ENCODE measurements at places on chromosomes 3 and 15. TPM values are rescaled to one million over a fixed set of nuclear protein-coding genes. Genes with fewer than 3 reads are reported as not detected.

- no peak for DNase-seq
These were observed 134.2 kb upstream of the RAD18 start for GRCh38 chr3:9097495-9097894.

- DNase-seq, result no peak
These were observed 234.7 kb downstream of the CDIN1 start for GRCh38 chr15:36814105-36814504.

DNA sequence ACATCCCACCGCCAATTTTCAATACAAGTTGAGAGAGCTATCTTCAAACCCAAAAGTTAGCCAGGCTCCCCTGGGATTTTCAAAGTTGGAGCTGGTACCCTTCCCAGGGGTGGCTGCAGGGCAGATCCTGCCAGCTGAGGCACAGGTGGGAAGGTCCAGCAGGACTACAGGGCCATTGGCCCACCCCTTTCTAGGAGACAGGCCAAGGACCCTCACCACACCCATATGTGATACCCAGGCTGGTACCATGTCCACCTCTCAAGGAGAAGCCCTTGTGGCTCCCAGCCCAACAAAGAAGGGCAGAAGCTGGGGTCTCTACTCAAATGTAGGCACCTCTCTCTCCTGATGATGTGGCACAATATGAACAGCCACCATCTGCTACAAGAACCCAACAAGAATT lies 8.0 kb downstream of the POC1A start:
- no peak for DNase-seq

GRCh38 chr15:76338486-76339304 lies 2.1 kb downstream of the ISL2 start:
- no peak for DNase-seq

DNA sequence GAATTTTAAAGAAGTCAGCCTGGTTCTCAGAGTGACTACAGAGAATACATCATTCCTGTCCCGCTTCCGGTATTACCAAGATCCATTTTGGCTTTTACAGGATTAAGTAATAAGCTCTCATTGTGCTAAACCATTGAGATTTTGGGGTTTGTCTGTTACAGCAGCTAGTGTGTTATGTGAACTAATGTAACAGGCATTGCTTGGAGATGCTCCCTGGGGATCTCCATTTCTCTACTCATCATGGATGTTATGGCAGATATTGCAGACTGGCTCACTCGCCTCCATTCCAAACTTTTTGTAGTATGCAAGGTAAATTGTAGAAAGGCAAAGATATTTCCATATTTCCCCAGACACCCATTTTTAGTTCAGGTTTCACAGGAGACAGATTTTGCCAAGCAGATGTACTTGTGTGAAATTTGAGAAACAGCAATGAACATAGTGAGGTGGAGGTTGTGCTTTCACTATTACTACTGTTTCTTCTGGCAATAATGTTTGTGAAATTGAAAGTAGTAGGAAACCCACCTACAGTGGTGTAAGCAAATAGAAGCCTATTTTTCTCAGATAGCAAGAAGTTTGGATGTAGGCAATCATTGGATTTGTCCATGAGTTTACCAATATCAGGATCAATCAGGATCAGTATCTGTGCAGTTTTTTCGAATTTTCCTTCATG lies 177.1 kb upstream of the GALNT15 start:
- DNase-seq, result no peak

GRCh38 chr15:63986751-63987341 lies 59.4 kb downstream of the DAPK2 start:
- no peak for DNase-seq

DNA sequence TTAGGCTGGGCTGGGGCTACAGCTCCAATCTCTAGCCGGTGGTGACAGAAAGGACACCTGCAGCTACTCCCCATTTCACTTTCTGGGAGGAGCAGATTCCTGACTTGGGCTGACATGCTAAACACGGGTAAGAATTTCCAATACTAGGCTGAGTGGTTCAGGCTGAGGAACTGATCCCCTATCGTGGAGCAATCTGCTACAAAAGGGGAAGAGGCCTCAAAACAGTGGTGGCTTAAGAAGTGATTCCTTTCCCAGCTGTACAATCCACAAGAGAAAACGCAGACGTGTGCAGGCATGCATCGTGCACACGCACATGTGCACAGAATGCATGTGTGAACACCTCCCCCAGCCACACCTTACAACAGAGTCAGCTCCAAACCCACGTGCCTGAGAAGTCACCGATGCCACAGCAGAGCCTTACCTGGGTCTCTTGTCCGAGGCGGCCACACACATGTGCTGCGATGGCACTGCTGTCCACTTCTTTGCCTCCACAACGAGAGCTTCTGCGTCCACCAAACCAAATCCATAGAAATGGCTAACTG lies 86.7 kb upstream of the SNRPA1 start:
- DNase-seq, result no peak

- peak; percentile 4 for DNase-seq
These were observed 759 bp upstream of the TTBK2 start for GRCh38 chr15:42921342-42921731.

DNA sequence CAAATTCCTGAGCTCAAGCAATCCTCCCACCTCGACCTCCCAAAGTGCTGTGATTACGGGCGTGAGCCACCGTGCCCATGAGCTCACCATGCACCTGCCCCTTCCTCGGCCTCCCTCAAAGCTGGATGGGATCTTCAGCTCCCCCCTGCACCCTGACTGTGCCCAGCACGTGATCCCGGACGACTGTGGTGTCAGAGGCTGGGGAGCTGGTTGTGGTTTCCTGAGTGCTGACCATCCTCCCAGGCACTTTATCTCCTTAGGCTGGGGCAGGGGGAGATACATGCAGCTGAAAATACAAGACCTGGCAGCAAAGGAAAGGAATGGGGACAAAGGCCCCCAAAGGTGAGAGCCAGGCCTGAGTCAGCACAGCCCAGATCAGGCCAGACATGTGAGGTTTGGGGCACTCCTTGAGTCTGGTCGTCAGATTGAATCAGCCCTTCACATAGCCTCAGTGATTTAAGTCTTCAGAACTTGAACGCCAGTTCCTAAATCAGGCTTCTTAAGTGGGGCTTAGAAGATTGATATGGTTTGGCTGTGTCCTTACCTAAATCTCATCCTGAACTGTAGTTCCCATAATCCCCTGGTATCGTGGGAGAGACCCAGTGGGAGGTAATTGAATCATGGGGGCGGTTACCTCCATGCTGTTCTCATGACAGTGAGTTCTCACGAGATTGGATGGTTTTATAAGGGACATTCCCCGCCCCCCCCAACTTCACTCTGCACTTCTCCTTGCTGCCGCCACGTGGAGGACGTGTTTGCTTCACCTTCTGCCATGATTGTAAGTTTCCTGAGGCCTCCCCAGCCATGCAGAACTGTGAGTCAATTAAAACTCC lies 35.8 kb downstream of the PRKCD start:
- no peak for DNase-seq

GRCh38 chr15:85037641-85038040 lies 56.0 kb downstream of the PDE8A start:
- DNase-seq, result no peak

DNA sequence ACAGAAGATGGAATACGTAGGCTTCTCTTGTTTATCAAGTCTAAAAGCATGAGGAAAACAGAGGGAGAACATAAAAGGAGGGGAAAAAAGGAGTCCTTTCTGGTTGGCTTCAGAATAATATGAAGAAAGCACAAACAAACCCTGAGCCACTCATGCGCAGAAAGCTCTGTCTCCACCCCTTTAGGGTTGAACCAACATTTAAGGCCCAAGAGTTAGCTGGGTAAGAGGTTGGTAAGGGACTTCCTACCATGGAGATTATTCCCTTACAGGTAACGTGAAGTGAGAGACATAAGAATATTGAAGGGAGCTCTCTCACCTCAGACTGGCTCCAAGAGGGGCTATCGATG lies 145.3 kb downstream of the RORA start:
- DNase-seq, result no peak

- no peak for DNase-seq
These were observed 222.1 kb upstream of the ADAMTS9 start for GRCh38 chr3:64909757-64910467.

DNA sequence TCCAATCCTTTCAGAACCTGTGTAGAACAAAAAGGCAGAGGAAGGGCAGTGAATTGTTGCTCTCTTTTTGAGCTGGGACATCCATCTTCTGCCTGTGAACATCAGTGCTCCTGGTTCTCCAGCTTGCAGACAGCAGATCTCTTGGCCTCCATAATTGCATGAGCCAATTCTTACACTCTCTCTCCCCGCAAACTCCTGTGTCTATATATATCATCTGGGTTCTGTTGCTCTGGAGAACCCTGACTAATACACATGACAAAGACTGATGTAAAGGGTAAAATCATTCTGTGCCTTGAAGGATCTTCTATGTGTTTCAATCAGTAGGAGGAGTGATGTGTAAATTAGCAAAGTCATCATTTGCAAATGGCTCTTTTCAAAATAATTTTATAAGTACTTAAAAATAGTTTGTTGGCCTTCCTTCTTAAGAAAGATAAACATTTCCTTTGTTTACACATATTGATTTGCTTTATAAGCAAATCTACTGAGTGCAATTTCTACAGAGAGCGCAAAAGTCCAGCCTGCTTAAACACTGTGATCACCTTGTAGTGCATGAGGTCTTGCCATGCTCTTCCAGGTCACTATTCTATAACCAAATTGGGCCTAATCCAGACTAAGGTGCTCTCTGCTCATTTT lies 154.9 kb upstream of the ANKRD28 start:
- DNase-seq, result no peak

- DNase-seq, result no peak
These were observed 33.6 kb downstream of the EAF1 start for GRCh38 chr3:15460891-15461531.

DNA sequence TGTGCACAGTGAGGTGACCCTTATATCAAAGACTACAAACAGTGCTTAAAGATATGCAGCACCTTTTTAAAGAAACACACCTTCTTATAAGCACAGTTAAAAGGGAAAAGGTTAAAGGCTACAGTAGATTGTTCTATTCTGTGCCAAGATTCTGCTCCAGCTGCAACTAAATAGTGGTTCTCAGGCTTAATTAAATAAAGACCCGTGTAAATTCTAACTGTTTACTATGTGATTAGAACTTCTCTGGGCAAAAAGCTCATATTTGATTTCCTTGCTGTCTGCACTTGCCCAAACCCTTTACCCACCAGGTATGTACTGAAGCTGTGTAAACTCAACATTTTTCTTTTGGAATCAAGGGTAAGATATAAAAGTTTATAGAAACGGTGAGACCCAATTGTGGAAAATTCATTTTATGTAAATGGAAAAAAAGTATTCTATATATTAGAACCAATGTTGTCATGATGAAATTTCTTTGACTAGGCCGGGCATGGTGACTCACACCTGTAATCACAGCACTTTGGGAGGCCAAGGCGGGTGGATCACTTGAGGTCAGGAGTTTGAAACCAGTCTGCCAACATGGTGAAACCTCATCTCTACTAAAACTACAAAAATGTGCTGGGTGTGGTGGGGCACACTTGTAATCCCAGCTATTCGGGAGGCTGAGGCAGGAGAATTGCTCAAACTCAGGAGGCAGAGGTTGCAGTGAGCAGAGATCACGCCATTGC lies 230.6 kb downstream of the MECOM start:
- no peak for DNase-seq

GRCh38 chr3:119679874-119680273 lies 2.7 kb upstream of the COX17 start:
- DNase-seq, result no peak

DNA sequence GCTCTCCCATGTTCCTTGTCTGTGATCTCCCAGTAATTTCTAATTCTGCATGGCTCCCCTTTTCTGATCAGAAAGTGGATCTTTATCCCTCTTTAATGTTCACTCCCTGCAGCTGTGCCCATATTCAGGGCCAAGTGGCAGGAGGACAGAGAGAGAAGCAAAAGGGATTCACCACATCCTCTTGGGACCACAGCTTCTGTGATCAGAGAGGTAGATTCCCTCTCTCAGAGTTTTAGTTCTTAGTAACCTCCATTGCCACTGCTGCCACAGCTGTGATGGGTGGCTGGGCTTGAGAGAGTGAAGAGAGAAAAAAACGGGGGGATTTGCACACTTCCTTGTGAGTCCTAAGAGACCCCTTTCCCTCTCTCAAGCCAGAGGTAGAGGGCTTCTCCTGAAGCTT lies 49.2 kb downstream of the GLCE start:
- no peak for DNase-seq

- no peak for DNase-seq
These were observed 2.0 kb downstream of the WNT7A start for GRCh38 chr3:13877911-13878280.

DNA sequence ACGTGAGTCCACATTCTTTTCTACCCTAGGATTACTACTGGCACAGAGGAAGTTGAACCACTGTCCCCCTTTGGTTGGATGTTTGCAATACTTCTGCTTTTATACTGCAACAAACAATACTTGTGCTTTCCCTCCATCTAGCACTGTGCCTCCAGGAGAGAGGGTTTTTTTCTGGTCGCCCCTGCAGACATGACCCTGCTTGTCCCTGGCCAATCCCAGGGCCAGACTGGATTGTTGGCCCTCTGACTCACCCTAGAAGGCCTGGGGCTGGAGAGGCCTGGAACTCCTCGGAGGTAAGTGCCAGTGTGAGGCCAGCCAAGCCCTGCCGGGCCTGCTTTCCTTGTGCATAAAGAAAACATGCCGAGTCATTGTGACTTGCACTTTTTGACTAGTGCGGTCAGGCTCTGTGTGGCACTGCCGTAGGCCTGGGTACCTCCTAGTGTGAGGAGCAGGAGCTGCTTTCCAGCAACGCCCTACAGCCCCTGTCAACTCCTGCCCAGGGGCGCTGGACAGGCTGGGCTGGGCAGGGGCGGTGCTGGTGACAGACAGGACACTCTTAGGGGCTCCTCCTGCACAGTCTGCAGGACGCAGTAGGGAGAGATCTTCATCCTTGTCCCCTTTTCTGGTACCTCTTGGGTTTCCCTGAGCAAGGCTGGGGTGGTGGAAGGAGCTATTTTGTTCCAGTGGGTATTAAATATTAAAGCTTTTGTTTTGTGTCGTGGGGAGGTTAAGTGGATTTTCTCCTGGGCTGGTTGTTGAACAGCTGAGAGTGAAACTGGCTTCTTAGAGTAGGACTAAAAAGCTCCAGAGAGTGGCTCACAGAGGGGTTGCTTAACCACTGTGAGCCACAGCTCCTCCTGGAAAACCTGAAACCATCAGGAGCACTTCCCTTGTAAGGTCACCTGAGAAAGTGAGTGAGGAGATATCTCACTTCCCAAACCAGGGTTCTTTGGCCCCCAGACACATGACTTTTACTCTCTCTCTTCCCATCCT lies 14.4 kb upstream of the TKT start:
- peak; percentile 84 for DNase-seq

DNA sequence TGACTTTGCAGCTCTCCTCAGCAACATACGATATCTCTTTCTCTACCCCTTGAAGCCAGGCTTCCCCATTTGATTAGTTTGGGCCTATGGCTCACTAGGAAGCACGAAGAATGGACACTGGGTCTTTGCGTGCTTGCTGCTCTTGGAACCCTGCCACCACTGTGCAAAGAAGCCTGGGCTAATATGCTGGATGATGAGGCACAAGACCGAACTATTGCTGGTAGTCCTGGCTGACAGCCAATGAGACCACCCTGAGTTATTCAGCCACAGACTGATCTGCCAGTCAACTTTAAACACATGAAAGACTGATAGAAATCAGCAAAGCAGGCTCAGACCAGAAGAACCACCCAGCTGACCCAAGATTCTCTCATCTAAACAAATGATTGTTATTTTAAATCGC lies 250.3 kb downstream of the CBLB start:
- no peak for DNase-seq

SCN5A gene
- total RNA-seq, result 4.3 TPM

PLSCR1 gene
- total RNA-seq, result 12.0 TPM

PPM1M gene
- total RNA-seq, result 3.7 TPM

PIF1 gene
- total RNA-seq, result 0.26 TPM

All from gastrocnemius medialis (tissue), 4 donors.